ENCODE measurements at places on chromosomes 11 and 22.

GRCh38 chr22:46965555-46966494 lies 203.4 kb downstream of the TBC1D22A start:
- DNase-seq, result no peak

GRCh38 chr11:45163956-45164575 lies 17.6 kb downstream of the PRDM11 start:
- DNase-seq, result no peak

- no peak for DNase-seq
Measured at GRCh38 chr22:48700566-48701295, 1126.9 kb downstream of the BRD1 start.

- DNase-seq, result no peak
Measured at GRCh38 chr22:49769691-49770546, 57.8 kb downstream of the BRD1 start.

DNA sequence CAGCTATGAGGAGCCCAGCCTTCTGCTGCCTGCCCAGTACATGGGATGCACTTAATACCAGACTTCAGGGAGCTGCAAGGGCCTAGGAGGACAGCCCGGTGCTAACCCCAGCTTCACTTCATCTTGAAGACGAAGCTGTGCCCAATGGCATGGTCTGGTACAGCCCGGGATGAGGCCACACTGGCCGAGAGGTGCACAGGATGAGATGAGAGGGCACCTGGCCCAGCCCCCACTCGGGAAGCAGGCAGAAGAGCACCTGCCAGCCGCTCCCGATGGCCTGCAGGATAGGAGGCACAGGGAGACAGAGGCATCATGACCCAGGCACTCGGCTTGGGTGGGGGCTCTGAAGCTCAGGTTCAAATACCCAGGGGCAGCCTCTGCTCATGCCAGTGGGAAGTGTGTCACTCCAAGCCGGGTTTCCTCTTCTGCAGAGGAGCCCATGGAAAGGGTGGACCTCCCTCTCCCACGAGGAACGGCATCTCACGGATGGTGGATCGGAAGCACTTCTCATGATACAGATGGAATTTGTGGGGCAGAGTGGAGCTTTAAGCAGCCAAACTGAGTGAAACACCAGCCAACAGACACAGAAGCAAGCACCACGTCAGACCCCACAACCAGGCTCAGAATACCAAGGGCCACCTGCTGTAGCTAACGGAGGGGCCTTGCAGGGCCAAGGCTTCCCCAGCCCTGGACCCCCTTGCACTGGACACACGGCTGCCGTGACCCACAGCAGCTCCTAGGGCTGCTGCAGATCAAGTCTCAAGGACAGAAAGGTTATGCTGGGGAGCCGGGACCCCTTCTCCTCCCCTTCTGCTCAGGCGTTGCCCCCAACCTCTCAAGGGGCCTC lies 875.2 kb downstream of the BRD1 start:
- no peak for DNase-seq

- no peak for DNase-seq
Measured at GRCh38 chr11:61173456-61173855, 12.2 kb upstream of the VPS37C start.

- no peak for DNase-seq
Measured at GRCh38 chr22:46428602-46429324, 93.2 kb downstream of the TRMU start.

DNA sequence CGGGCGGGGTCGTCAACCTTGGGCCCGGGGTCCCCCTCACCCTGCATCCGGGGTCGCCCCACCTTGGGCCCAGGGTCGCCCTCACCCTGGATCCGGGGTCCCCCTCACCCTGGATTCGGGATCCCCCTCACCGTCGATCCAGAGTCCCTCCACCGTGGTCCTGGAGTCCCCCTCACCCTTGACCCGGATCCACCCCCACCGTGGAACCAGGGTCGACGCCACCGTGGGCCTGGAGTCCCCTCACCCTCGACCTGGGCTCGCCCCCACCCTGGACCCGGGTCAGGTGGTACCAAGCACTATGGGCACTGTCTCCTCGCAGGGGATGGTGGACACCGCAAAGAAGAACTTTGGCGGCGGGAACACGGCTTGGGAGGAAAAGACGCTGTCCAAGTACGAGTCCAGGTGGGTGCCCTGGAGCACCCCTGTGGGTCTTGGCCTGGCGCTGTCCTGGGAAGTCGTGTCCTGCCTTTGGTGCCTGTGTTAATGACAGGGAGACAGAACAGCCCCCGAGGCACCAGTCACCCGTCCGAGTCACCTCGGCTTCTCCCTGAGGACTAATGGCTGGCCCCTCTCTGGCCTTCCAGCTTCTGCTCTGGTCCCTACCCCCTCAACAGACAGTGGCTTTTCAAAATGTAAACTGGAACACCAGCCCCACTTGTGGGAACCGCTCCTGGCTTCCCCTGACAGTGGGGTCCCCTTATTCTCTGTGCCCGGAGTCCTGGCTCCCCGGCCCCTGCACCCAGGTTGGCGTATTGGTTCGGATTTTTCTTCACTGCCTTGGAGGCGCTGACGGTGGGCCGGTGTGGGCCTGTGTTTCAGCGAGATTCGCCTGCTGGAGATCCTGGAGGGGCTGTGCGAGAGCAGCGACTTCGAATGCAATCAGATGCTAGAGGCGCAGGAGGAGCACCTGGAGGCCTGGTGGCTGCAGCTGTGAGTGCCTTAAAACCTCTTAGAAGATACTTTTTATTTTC lies 762 bp downstream of the CRELD2 start:
- DNase-seq, result no peak

DNA sequence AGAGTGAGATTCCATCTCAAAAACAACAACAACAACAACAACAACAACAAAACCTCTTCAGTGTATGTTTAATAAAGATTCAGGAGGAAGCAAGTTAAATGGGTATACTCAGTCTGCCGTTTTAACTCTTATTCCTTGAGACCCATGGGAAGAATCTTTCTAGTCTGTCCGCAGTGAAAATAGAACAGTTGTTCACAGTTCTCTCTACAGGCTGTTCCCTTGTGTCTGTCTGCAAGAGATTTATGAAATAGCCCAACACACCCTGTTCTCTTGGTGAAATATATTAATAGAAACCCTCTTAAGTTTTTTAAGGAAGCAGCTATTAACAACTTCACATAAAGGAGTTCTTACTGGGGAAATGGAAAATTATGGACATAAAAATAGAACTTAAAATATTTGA lies 682.2 kb upstream of the RAG2 start:
- no peak for DNase-seq

DNA sequence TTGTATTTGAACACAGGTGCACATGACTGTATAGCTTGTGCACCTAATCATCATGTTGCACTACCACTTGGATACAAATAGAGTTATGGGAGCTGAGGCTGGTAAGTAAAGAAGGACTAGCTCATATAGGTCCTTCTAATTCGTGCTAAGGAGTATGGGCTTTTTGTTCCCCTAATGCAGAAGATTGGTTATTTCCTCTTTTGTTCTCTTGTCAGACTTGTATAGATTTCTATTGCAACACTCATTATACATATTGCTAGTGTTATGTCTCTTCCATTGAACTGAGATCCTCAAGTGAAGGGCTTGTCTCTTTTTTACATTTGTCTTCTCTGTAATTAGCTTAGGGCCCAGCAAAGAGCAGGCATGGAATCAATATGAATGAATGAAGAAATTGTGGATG lies 54.1 kb upstream of the ARHGAP20 start:
- no peak for DNase-seq

- DNase-seq, result no peak
Measured at GRCh38 chr11:33040033-33040861, 875 bp downstream of the TCP11L1 start.

DNA sequence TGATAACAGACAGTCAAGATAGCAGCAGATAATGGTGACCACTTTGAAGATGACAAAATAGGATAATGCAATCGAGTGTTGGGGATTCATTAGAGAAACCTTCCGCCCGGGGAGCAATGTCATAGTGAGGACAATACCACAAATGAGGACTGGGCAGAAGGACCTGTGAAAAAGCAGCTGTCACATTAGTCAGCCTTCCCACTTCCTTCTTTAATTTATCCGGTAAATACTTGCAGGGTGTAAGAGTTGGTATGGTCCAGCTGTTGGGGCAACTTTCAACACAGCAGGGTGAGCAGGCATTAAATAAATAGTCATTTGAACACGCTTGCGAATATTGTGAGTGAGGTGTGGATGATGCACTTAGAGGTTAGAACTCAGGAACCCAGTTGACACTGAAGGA lies 132.5 kb upstream of the KIRREL3 start:
- DNase-seq, result no peak

- no peak for DNase-seq
Measured at GRCh38 chr22:44385296-44385610, 72.5 kb upstream of the SHISAL1 start.

DNA sequence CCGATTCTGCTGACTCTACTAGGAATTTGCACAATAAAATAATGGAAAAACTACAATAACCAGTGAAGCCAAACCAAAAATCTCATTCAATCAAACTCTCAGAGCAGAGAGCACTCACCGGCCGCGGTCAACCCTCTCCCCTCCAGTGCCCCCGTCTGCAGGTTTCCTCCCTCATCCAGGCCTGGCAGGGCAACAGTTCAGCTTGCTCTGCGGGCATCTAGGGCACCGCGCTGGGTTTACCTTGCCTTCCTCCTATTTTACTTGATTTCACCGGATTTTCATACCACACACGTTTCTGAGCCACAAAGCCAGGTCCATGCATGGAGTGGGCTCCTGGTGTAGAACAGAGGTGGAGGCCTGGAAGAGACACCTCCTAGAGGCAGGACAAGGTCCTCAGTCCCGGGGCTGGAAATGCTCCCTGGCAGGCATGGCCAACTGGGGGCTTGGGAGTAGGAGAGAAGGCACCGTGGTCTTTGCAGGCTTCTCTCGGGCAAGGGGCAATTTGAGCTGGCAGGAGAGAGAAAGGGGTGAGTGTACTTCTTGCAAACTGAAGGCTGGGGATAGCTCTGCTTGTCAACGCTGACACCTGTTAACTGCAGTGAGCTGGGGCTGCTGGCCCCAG lies 938.4 kb downstream of the BRD1 start:
- no peak for DNase-seq

- no peak for DNase-seq
Measured at GRCh38 chr11:86460461-86461385, 86.0 kb downstream of the CCDC81 start.

DNA sequence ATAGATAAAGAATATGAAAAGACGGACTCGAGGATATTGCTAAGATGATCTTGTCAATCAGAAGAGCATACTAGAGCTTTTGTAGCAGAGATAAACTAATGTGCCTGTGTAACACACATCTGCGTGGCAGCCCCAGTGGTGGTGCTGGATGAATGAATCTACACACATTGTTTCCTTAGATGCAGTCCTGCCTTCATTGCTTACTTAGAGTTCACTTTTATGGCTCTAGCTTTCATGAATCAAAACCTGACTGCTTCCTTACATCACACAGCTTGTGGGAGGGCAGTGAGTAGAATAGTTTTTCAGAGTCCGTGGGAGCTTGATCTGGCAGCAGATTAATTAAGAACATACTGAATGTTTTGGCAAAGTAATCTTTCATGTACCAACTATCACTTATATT lies 83.7 kb downstream of the EXT2 start:
- no peak for DNase-seq

DNA sequence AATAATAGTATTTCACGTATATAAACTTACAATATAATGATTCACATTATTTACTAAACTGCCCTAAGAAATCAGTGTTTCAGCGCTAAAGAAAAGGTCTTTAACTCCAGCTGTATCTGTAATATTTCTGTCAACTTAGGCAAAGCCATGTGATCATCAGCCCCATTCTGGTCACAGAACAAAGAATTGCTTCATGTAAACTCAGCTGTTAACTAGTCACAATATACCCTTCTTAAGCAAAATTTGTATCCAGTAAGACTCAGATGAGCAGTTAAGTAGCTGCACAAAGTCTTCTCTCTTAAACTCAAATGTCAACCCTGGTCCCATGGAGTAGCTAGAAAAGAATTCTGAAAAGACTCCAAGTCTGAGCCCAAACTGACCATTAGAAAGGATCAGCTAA lies 26.6 kb downstream of the HPS5 start:
- DNase-seq, result no peak

DNA sequence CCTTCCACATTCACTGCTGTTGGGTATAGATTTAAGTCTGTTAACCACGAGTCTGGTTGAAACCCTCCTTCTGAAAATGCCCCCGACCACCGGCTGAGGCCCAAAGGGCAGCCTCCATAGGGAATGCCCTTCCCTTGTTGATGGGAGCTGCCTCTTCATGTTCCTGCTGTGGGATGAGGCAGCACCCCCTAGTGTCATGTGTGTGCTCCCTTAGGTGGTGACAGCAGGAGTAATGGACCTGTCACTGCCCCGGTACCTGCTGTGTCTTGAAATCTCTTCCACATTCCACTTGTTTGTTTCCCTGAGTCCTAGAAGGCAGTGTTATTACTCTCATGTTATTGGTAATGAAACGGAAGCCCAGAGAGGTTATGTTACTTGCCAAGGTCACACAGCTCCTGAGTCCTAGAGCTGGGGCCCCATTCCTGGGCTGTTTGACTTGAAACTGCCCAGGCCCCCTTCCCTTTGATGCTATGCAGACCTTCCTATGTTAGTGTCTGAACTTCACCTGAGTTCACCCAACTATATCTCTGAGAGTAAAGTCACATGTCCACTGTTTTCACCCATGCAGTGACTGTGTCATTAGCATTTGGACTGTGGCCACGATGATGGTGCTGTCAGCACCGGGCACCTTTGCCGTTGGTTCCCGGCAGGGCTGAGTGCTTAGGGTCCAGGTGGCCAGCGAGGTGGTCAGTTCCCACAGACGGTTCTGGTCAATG lies 234.3 kb downstream of the TBC1D22A start:
- DNase-seq, result no peak

DNA sequence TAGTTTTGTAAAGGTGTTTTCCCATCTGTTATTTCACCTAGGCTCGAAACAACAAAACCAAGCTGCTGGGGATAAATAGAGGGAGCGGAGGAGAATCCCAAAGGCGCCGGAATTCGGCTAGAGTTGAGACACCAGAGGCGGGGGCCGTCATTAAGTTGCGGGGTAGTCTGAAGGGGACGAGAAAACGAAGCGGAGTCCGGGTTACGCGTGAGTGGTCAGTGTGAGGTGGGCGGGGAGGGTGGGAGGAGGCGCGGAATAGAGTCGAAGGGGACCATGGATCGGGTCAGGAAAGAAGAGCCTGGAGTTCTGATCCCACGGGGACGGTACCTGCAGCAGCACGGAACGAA lies 361 bp downstream of the SRPRA start:
- DNase-seq, result no peak

DNA sequence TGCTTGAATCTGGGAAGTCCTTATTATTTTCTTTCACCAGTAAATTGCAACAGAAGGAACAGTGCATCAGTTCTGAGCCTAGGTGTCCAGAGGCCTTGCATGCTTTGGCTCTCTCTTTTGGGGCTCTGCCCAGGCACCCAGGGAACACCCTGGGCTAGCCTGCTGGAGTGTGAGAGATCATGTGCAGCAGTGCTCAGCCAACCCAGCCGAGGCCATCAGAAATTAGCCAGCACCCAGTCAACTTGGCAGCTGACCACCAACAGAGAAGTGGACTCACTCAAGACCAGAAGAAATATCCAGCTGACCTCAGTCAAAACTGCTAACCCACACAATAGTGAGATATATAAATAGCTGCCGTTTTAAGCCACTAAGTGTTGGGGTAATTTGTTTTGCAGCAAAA lies 11.2 kb upstream of the P4HA3 start:
- DNase-seq, result no peak

Measured in caudate nucleus (tissue), 63 donors.